Stromal cell of bone marrow (primary cell): ENCODE measurements at places on chromosomes 7 and 10.

DNA sequence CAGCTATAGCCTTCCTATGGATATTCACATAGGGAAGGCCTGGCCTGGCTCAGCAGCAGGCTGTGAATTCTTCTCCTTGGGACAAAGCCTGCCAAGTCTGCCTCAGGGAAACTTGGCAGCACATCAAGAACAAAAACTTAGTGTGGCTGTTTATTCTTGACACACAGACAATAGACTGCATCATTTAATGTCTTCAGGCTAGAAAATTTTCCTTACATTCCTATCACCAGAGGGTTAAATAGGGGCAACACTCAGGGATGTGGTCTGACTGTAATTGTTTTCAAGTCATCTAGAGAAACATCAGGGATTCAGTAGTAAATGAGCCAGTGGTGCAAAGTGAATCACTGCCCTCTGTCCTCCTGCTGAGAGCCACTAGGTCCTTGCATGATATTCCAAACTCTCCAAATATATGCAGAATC lies 137.3 kb downstream of the SEMA3C start:
- peak; percentile 33 for DNase-seq

- no peak for DNase-seq
These were observed 163.1 kb downstream of the ARHGAP12 start for GRCh38 chr10:31765541-31765940.

DNA sequence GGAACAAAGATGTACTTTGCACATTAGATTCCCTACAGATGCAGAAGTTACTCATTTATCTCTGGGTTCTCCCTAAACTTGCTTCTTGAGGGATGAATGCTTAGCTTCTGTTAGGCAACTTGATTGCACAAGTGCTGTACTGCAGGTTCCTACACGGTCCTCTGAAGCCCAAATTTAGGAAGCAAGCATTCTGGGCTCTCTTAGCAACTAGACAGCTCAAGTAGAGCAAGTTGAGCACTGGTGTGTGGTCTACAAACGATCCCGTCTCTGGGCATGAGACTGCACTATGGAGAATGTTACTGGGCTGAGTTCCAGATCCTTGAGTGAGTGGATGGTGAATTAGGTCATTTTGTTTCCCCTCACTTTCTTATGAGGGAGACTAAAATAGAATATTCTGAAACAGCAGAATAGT lies 14.3 kb downstream of the SEMA3D start:
- DNase-seq = peak; percentile 73

- DNase-seq = no peak
These were observed 15.1 kb downstream of the URGCP start for GRCh38 chr7:43891069-43891955.

- no peak for DNase-seq
These were observed 31.5 kb downstream of the PIK3AP1 start for GRCh38 chr10:96688789-96689188.

DNA sequence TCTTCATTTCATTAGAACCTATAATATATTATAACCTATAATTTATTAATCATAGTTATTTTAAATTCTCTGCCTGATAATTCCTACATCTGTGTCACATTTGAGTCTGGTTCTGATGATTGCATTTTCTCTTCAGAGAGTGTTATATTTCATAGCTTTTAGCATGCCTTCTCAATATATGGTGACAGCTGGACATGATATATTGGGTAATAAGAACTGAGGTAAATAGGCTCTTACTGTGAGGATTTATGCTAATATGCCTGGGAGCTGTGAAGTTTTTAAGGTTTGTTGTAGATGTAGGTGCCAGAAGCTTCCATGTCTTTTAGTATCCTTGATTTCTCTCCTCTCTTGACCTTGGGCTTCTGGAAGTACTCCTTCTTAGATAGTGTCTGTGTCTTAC lies 325.9 kb upstream of the SEMA3D start:
- no peak for DNase-seq

- no peak for DNase-seq
These were observed 91.7 kb upstream of the IFRD1 start for GRCh38 chr7:112358513-112358912.

- no peak for DNase-seq
These were observed 126.6 kb upstream of the LSM8 start for GRCh38 chr7:118057404-118057803.

DNA sequence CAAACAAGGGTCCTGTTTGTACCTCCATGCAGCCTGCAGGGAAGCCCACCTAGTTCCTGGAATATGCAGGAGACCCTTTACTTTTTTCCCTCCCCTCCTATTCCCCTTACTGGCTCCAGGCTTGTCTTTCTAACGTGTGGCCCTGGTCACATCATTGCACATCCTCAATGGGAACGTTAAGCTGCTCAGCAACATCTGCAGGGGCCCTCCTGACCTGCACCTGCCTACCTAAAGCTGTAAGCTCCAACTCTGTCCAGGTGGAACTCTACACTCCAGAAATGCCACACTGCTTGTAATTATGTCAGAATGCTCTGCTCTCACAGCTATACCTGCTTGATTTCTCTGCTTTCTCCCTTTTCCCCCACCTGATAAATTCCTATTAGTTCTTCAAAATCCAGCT lies 72.1 kb downstream of the ARMC3 start:
- no peak for DNase-seq

DNA sequence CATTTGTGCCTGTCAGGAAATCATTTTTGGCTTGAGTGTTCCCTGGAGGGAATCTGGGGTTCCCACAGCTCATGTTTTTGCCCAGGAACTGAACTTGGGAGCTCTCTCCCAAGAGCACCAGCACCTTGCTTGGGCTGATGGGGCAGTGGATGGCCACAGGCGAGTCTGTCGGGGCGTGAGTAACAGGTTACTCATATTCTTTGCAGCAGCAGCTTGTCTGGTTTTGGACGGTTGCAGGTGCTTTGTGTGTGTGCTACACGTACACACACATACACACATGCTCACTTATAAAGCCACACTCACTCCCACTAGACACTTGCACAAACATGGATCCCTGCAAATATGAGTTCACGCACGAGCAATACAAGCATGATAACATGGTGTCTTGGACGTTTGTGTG lies 2.9 kb upstream of the PALD1 start:
- DNase-seq = no peak
